Immature natural killer cell (primary cell): ENCODE measurements at places on chromosomes 13 and 19. TPM values are rescaled to one million over a fixed set of nuclear protein-coding genes. Genes with fewer than 3 reads are reported as not detected.
A peak's percentile ranks its signal among the peaks of the same experiment; 100 is the strongest.

POLR1D gene
- 66.9 TPM for polyA plus RNA-seq

CGB3 gene
- not detected for polyA plus RNA-seq

PNMA8B gene
- polyA plus RNA-seq = not detected

GRCh38 chr13:78779608-78780007 is 120.7 kb upstream of the OBI1 start:
- H3K27ac ChIP-seq = no peak overlapping the region
- H3K36me3 ChIP-seq = no peaks in the 10 kb centered on the region
- DNase-seq = no peak
- no peak overlapping the region for H3K4me3 ChIP-seq
- H3K27me3 ChIP-seq = no peaks in the 10 kb centered on the region

DNA sequence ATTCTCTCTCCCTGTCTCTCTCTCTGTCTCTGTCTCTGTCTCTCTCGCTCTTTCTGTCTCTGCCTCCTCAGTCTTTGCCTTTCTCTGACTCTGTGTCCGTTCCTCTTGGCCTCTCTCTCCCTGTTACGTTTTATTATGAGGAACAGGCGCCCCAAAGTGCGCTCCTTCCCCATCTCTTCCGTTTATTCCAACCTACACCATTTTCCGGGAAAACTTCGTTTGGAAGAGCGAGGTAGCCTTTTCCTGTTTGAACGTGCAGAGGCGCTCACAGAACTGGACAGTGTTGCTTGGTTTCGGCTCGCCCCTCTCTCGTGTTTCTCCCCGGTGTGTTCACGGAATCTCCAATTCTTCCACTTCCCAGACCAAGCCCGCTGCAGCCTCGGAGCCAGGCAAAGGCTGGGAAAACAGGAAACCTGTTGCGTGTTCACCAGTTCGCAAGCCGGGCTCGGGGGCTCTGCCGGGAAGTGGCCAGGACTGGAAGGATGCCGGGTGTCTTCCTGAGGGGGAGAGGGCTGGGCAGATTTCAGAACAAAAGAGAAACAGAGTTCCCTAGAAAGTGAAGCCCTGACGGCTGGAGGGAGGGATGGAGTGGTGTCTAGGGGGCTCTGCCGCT is 605 bp downstream of the TMEM255B start:
- H3K36me3 ChIP-seq = no peaks in the 10 kb centered on the region
- no peak for DNase-seq
- peaks cover 16% of the 10 kb centered on the region for H3K27me3 ChIP-seq
- H3K4me3 ChIP-seq = peak overlapping the region; percentile 90

DNA sequence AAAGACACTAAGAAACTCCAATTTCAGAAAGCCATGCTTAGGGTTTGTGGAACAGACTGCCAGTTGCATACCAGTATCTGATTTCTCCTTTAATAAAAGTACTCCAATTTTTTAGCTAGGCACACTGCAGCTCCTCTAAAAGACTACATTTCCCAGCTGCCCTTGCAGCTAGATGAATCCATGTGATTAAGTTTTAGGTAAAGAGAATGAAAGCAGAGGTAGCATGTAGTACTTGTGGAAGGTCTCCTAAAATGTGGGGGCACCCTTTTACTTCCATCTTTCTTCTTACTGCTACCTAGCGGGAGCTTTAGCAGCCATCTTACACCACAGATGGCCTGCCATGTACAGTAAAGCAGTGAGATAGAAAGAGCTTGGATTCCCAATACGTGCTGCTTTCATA is 33.0 kb upstream of the TSC22D1 start:
- H3K27me3 ChIP-seq = peaks cover 4% of the 10 kb centered on the region
- no peak for DNase-seq
- H3K27ac ChIP-seq = no peak overlapping the region
- H3K4me1 ChIP-seq = no peaks in the 10 kb centered on the region

DNA sequence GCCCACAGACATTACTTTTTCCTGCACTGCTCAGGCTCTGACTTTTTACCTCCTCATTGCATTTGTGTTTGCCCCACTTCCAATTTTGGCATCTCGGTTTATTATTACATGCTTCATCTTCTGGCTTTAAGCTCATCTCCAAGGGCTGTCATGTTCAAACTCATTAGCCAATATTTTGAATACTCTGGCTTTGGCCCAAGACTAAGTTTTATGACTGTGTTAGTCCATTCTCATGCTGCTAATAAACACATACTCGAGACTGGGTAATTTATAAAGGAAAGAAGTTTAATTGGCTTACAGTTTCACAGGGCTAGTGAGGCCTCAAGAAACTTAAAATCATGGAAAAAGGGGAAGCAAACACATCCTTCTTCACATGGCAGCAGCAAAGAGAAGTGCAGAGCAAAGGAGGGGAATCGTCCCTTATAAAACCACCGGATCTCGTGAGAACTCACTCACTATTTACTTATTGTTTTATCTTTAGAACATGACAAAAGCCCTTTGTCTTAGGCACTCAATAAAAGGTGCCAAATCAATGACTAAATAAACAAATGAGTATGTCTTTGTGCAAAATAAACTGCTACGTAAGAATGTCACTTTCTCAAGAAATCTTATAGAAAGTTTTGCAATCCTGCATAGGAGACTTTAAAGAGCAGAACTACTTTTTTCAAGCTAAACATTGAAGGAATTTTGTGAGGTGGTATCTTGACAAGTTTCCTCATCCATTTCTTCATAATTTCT is 233.4 kb upstream of the SPRY2 start:
- no peak overlapping the region for H3K27ac ChIP-seq
- peaks cover 1% of the 10 kb centered on the region for H3K27me3 ChIP-seq
- no peaks in the 10 kb centered on the region for H3K36me3 ChIP-seq
- H3K4me1 ChIP-seq = peaks cover 2% of the 10 kb centered on the region

- H3K27ac ChIP-seq = no peak overlapping the region
- no peak overlapping the region for H3K4me3 ChIP-seq
- H3K27me3 ChIP-seq = no peaks in the 10 kb centered on the region
- no peaks in the 10 kb centered on the region for H3K36me3 ChIP-seq
- DNase-seq = no peak
- no peaks in the 10 kb centered on the region for H3K4me1 ChIP-seq
Measured at GRCh38 chr19:42497492-42498168, 30.7 kb downstream of the CEACAM1 start.

- H3K4me3 ChIP-seq = peak overlapping the region; percentile 79
- peaks cover 97% of the 10 kb centered on the region for H3K4me1 ChIP-seq
- H3K27ac ChIP-seq = peak overlapping the region; percentile 92
- DNase-seq = no peak
Measured at GRCh38 chr19:38664503-38665211, 17.2 kb downstream of the ACTN4 start.

GRCh38 chr13:31699650-31700049 is 39.7 kb upstream of the RXFP2 start:
- no peak overlapping the region for H3K27ac ChIP-seq
- H3K4me3 ChIP-seq = no peak overlapping the region
- DNase-seq = no peak
- peaks cover 3% of the 10 kb centered on the region for H3K36me3 ChIP-seq

DNA sequence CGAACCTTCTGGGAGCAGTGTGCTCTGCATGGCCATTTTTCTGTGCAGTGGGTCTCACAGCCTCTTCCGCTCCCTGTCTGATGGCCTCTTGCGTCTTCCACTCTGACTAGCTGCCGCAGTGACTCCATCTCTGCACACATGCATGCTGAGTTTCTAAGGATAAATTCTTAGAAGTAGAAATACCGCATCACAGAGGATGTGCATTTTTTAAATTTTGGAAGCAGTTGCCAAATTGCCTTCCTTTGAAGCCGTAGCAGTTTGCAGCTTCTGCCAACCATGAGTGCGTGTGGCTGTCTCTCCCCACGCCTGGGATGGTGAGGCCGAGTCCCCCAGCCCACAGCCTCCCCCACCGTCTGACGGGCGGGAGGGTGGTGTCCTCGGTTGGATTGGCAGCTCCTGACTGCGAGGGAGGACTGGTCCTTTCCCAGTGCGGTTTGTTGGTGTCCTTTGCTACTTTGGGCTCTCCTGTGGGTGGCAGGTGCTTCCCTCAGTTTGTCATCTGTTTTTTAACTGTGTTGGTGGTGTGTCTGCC is 9.8 kb downstream of the FZR1 start:
- no peak for DNase-seq
- peaks cover 22% of the 10 kb centered on the region for H3K4me1 ChIP-seq
- H3K36me3 ChIP-seq = peaks cover 1% of the 10 kb centered on the region
- H3K27ac ChIP-seq = peak overlapping the region; percentile 91
- H3K4me3 ChIP-seq = no peak overlapping the region

DNA sequence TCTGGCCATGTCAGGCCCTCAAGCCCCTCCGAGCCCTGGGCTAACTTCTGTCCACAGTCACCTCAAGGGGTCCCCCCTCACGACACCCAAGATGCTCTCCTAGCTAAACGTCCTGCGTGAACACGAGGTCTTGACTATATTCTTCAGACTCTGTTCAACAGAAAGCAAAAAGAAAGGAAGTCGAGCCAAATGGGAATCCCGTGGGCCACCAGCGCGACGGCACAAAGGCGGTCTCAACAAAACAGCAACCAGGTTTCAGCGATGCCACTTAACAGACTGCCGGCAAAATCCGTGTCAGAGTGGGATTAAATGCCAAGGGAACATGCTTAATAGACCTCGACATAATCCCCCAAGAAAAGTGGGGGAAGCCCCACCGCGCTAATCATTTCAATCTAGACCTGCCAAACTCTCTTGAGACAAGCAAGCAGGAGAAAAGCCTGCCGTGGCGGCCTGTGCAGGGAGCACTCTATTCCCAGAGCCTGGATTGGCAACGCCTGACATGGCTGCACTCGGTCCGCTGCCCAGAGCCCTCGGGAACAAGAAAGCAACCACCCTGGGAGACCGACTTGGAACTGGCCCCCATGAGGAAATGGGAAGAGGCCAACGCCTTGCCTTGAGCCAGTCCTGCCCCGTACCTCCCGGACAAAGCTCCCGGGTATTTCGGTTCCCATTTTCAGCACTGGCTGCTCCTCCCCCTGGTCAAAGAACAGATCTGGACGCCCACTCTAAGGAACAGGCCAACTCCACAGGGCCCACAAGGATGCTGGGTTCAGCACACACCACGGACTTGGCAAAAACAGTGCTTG is 16.0 kb downstream of the ZC3H4 start:
- no peak overlapping the region for H3K4me3 ChIP-seq
- H3K36me3 ChIP-seq = no peaks in the 10 kb centered on the region
- no peak for DNase-seq
- no peaks in the 10 kb centered on the region for H3K27me3 ChIP-seq

- H3K27me3 ChIP-seq = no peaks in the 10 kb centered on the region
- H3K36me3 ChIP-seq = peaks cover 10% of the 10 kb centered on the region
- no peak overlapping the region for H3K4me3 ChIP-seq
- H3K4me1 ChIP-seq = peaks cover 43% of the 10 kb centered on the region
- peak overlapping the region; percentile 66 for H3K27ac ChIP-seq
Measured at GRCh38 chr13:79398915-79399314, 7.1 kb downstream of the RBM26 start.

DNA sequence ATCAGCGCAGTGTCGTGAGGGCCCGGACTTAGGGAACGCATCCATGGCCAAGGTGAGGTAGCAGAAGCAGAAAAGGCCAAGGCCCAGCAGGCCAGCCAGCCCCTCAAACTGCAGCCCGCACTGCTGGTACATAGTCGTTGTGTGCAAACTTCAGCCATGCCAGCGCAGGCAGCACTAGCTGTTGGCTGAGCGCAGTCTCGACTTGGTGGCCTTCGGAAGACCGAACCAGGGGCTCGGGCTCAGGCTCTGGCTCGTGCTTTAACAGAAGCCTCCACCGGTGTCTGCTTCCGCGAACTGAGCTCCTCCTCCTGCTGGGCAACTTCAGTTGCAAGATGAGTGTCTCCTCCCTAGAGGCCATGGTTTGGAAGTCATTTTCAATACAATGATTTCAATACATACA is 157.5 kb downstream of the DNAJC15 start:
- no peak for DNase-seq
- no peaks in the 10 kb centered on the region for H3K4me1 ChIP-seq
- H3K36me3 ChIP-seq = no peaks in the 10 kb centered on the region
- no peak overlapping the region for H3K27ac ChIP-seq

- H3K4me3 ChIP-seq = no peak overlapping the region
- no peaks in the 10 kb centered on the region for H3K4me1 ChIP-seq
- no peaks in the 10 kb centered on the region for H3K27me3 ChIP-seq
- no peak overlapping the region for H3K27ac ChIP-seq
Measured at GRCh38 chr13:76266561-76266960, 619.6 kb downstream of the KCTD12 start.

GRCh38 chr13:75947448-75947847 is 311.3 kb downstream of the LMO7 start:
- H3K4me1 ChIP-seq = no peaks in the 10 kb centered on the region
- H3K27me3 ChIP-seq = no peaks in the 10 kb centered on the region
- no peak for DNase-seq
- no peak overlapping the region for H3K4me3 ChIP-seq

DNA sequence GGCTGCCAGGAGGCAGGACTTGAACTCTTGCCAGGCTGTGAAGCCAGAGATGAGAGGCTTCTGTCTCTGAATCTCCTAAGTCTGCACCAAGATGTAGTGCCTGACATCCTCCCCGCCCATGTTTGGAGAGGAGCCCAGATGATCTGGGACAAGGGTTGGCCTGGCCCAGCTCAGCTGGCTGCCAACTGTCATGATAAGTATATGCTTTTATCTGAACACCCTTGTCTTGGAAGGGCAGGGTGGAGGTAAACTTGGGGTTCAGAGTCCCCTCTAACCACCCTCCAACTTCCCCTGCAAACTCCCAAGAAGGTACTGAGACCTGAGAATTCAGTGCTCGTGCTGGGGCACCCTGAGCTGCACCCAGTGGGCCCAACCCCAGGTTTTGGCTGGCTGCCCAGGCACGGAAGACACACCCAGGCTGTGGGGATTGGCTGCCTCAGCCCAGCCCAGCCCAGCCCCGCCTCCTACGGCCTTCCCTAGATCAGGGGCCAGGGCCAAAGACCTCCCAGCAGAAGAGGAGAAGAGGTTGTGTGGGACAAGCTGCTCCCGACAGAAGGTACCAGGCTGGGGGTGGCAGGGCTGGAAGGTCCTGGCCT is at the start of gene CYP4F12:
Gene CYP4F12 (plus strand): TSS at position 508 of the 596 bp plus-strand sequence. CDS start 443 bp downstream, outside the sequence.
- H3K27me3 ChIP-seq = peaks cover 4% of the 10 kb centered on the region
- no peak for DNase-seq
- H3K27ac ChIP-seq = no peak within 1 kb of the TSS
- peaks cover 7% of the 10 kb centered on the region for H3K36me3 ChIP-seq
- H3K4me3 ChIP-seq = no peak within 1 kb of the TSS

DNA sequence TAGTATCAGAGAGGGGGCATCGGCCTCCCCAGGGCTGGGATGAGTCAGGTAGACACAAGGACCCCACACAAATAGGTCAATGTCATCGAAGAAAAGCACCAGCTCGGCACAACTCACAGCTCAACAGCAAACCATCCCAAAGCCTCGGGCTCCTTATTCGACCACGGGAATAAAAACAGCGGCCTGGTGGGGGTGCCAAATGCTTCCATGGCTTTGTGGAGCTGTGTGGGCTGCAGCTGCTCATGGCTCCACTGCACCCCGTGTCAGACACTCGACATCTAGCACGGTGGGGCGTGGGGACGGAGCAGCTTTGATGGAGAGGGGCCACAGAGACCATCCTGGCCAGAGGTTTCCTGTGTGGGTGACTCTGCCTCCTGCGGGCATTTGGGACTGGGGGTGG is 212.5 kb upstream of the SOX1 start:
- peaks cover 4% of the 10 kb centered on the region for H3K27me3 ChIP-seq
- no peak overlapping the region for H3K27ac ChIP-seq
- H3K4me3 ChIP-seq = no peak overlapping the region
- no peak for DNase-seq
- H3K4me1 ChIP-seq = no peaks in the 10 kb centered on the region
